ENCODE measurements at places on chromosomes 12 and 14. TPM values are rescaled to one million over a fixed set of nuclear protein-coding genes. Genes with fewer than 3 reads are reported as not detected.

DNA sequence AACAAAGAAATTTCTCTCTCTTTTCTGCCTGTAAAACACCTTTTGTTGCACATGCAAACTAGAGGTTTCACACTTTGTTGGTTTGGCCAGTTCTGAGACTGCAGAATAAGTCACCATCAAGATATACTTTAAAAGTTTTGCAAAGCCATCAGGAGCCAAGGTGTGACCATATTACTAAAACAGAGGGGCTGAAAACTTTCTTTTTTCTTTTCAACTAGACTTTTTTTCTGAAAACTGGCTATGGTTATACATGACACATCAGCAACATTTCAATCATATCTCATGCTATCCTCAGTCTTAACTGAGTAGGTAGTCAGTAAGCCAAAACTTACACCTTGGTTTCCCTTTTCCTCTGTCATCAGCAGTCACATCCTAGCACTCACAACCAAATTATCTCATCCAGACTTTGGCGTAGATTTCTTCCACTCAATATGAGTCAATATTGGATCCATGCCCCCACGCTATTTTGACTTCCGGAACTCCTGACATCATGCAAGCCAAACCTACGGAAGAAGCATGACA is 4.1 kb upstream of the IFNG start:
- no peak for DNase-seq

DNA sequence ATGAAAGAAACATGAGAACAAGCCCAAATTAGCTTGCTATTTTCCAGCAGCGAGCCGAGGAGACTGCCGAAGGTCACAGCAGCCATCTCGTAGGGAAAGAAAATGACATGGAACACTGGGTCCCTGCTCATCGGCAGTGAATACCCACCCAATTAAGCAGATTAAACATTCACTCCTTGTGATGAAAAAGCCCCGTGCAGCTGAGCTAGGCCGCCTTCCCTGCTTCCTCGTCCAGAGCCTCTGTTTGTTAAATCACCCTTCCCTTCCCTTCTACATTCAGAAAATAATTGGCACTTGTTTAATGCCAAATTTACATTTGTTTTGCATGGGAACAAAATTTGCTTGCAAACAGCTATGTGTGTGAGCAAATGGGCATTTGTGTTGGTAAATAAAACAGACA is 342.5 kb downstream of the RMST start:
- DNase-seq, result no peak

DNA sequence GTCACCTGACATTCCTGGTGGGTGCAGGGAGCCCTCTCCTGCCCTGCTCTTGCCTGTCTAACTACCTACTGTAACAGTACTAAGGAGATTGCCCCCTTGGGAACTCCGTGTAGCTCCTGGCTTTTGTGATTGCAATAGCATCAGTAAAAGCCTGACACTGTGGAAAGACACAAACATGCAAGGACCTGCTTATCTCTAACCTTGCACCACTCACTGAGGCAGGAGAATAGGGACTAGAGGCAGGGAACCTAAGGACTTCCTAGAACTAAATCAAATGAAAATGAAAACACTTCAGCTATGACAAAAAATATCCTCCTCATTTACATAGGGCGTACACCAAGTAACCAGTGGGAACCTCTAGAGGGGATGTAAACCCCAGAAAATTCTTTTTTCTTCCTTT is 28.5 kb downstream of the TUBA1A start:
- DNase-seq, result no peak

- DNase-seq, result no peak
Measured at GRCh38 chr12:81417056-81417455, 339.2 kb downstream of the ACSS3 start.

The WDHD1 gene
- 19.6 TPM for total RNA-seq

GRCh38 chr12:40946612-40947194 is 241.4 kb upstream of the PDZRN4 start:
- DNase-seq, result no peak

DNA sequence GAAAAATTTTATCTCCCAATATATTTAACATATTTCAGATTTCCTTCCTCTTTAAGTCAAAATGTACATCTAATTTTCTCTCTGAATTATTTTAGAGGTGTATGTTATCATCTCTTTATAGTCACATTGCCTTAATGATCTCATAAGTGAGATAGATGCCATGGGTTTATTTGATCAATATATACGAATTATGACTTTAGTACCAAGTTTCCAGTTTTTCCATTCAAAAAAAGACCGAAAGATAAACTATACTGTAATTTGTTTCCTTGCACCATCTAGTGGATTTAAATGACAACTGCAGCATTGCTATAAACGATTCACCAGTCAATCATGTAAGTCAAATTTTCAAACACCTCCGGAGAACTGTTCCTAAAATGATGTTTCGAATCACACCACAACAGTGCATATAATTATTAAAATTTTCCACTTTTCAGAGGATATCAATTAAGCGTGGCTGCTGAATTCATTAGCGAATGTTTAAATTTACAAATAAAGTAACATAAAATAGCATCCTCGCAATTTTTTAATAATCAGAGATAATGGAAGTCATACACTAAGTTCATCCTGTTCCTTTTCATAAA is 419 bp upstream of the ATXN7L3B start:
- peak; percentile 36 for DNase-seq

DNA sequence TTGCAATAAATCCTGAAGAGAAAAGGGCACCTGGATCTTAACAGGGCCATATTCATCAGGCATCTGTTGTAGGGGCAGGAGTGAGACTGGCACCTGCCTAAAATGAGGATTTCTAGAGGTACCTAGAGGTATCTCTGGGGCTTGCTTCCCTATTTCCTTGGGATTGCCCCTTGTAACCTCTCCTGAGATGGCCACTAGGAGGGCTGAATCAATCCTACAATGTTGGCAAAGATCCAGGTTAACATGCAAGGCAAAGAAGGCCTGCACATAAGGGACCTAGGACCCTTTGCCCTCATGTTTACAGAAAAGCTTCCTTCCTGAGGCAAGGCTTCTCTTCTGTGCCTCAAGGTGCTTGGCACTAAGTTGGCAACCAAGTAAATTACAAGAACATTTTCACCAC is 25.8 kb upstream of the CLEC4E start:
- no peak for DNase-seq

- DNase-seq, result no peak
Measured at GRCh38 chr12:53602176-53602864, 23.9 kb downstream of the ATF7 start.
